Fibroblast of gingiva (primary cell): ENCODE measurements at places on chromosomes 2 and 18.

GRCh38 chr2:19138264-19138825 lies 220.1 kb downstream of the OSR1 start:
- DNase-seq, result no peak

GRCh38 chr2:57941816-57942215 lies 104.8 kb upstream of the VRK2 start:
- DNase-seq, result no peak

GRCh38 chr2:154433010-154433409 lies 265.5 kb upstream of the KCNJ3 start:
- DNase-seq, result no peak

GRCh38 chr2:240364582-240364960 lies 70.9 kb upstream of the GPC1 start:
- no peak for DNase-seq
